Psoas muscle (tissue), 8 donors: ENCODE measurements at places on chromosomes 13 and 19. TPM values are rescaled to one million over a fixed set of nuclear protein-coding genes. Genes with fewer than 3 reads are reported as not detected.
A peak's percentile ranks its signal among the peaks of the same experiment; 100 is the strongest.

CEACAM4 gene
- 0.73 TPM for total RNA-seq

PNMA8B gene
- 0.34 TPM for total RNA-seq

RGL3 gene
- 4.0 TPM for total RNA-seq

NECTIN2 gene
- total RNA-seq: 17.5 TPM

DNA sequence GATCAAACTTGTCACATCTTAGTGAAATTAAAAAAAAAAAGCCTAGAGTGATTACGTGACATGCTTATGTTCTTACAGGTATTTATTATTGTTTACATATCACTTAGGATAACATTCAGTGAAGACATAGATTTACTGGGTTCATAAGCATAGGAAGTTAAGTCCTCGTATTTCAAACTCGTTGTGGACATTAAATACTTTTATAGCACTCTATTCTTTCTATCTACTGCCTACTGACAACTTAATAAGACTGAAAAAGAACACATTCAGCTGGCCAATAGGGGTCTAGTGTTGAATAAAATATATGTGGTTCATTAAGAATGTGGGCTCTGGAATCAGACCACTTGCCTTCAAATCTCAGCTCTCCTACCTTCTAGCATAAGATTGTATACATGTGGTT is 1927.4 kb downstream of the PCDH9 start:
- DNase-seq: no peak

- no peak for DNase-seq
Measured at GRCh38 chr19:24051516-24051915, 35.5 kb upstream of the ZNF254 start.

DNA sequence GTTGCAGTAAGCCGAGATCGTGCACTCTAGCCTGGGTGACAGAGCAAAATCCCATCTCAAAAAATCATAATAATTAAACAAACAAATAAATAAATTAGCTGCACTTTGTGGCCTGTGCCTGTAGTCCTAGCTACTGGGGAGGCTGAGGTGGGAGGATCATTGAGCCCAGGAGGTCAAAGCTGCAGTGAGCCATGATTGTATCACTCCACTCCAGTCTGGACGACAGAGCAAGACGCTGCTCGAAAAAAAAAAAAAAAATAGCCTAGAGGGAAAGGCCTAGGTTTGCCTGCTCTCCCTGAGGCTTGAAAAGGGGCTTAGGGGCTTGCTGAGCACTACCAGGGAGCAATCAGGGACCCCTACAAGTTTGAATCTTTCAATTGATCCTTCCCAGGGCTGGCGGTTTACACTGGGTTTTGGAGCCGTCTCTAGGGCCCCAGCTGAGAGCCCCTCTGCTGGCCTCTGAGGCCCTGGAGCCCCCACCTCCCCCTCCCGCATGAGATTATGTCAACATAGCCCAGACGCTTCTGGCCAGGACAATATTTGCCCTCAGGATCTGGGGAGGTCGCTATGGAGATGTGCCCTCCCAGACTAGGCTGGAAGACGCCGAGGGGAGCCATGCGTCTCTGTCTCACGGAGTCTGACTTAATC is 10.4 kb upstream of the GIPR start:
- DNase-seq: no peak

DNA sequence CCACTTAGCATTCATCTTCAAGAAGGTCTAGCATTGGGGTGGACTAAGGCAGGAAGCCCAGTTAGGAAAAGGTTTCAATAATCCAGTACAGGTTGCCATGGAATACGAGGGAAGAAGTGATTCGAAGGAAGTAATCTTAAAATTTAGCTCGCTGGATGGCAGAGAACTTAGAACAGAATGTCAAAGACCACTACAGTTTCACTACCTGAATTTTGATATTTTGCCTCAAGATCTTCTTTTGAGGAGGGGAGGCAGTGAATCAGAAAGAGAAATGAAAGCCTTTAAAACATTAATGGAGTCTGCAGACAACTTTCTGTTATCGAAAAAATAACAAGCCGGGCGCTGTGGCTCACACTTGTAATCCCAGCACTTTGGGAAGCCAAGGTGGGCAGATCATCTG is 7.0 kb upstream of the RAB8A start:
- no peak for DNase-seq

- DNase-seq: peak; percentile 72
Measured at GRCh38 chr13:111031531-111031961, 83.6 kb upstream of the ARHGEF7 start.

- no peak for DNase-seq
Measured at GRCh38 chr13:74570834-74571233, 436.6 kb upstream of the KLF12 start.

DNA sequence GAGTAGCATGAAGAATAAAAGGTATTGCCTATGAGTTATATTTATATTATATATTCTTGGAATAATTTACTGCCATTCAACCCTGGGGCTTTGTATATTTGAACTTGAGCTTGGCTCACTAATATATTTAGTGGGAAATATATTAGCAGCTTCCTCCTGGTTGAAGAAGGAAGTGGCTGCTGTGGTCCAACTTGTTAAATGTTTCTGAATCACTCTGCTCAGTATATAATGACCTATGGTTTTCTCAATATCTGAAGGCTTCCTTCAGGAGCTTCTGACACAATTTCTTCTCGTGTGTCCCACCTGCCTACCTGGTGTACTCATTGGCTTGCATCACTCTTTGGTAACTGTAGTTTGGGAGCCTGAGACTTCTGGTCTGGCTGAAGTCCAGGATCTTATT is 646.4 kb downstream of the TBC1D4 start:
- DNase-seq: no peak

DNA sequence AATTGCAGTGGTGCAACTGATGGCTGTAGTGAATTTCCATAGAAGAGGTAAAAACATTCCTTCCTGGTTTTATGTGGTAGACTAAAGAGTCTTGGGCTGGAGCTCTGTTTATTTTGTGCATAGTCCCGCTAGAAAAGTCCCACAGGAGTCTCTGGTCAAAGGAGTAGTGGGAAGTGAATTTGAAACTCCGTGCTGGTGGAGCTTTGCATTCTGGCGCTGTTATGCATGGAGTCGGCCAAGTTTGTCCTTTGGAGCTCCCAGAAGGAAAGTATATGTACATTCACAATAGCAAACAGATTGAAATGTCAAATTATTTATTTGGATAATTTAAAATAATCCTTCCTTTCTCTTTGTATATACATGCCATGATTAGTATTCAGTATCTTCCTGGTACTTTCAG is 296.5 kb downstream of the LMO7 start:
- DNase-seq: no peak

GRCh38 chr13:28171266-28171665 is 32.9 kb downstream of the PAN3 start:
- no peak for DNase-seq

- no peak for DNase-seq
Measured at GRCh38 chr19:40585982-40586422, 9.3 kb downstream of the SHKBP1 start.

- peak; percentile 25 for DNase-seq
Measured at GRCh38 chr19:54029930-54030490, 33.7 kb downstream of the VSTM1 start.

DNA sequence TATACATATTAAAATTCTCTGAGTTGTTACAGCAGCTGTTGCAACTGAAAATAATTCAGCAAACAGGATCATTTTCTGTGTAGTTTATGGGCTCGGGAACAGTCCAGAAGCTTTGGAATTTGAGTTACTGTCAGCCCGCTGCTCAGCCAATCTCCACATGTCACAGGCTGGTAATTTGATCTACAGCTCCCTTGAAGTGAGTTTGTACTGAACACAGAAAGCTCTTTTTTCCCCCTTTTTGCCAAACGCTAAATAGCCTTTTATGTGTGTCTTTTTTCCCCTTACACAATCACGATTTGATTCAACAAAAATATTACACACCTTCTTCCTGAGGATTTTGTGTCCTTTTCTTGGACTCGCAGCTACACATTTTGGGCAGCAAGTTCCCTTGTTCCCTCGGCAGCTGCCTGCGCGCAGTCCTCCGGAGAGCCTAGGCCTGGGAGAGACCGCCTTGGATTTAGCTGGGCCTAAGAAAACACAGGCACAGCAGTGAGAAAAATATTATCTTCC is 371.4 kb downstream of the KCNRG start:
- peak; percentile 59 for DNase-seq

DNA sequence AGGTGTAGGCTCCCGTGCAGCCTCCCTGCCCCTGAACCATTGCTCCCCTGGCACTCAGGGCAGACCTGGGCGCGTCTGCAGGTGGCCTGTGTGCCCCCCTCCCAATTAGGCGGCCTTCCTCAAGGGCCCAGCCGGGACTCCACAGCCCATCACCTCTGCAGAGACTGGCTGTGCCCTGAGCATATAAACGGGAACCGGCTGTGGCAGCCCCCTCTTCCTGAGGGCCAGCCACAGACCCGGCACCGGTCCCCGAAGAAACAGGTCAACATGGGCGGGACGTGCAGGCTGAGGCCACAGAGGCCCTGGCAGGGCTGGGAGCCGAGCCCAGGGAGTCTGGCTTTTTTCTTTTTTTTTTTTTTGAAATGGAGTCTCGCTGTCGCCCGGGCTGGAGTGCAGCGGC is 12.0 kb downstream of the PIAS4 start:
- peak; percentile 36 for DNase-seq
